ENCODE measurements at places on chromosomes 11 and 22.

- H3K4me1 ChIP-seq: no peaks in the 10 kb centered on the region
- H3K27ac ChIP-seq: no peak overlapping the region
- no peaks in the 10 kb centered on the region for H3K36me3 ChIP-seq
- H3K4me3 ChIP-seq: no peak overlapping the region
- no peak for DNase-seq
Measured at GRCh38 chr11:16945671-16946469, 68.3 kb downstream of the PLEKHA7 start.

DNA sequence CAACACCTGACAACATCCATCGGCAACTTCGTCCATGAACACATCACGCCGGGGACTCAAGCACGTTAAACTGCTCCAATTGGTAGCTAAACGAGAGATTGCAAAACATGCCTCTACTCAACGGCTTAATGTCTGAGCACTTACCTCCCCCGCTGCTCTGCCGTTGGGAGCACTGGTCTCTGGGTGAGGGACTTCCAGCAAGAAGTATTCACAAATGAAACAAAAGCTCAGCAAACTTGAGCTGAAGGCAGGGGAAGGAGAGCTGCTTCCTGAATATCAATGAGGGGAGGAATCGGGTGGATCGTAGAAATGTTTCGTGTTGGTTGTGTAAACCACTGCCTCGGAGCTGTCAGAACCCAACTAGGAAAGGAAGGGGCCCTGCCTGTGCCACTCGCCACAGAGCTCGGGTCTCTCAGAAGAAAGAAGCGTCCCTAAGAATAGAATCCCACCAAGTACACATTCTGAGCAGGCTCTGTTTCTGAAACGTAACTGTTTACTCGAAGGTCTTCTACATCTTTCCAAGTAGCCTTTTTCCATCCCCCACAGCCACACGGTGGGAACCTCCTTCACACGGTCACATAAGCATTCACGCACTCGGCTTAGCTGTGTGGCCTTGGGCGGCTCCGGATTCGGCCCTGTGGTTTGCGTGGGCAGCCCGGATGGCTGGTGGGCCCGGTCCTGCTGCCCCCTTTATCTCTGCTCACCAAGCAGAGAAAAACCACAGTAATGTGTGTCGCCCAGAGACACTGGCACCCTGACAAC is at the start of gene MLC1:
TSS of gene MLC1 (minus strand) at position 216 of the 762 bp plus-strand sequence. CDS start 524 bp downstream, outside the sequence.
- H3K4me3 ChIP-seq: no peak within 1 kb of the TSS
- no peak for DNase-seq
- no peaks in the 10 kb centered on the region for H3K36me3 ChIP-seq
- no peaks in the 10 kb centered on the region for H3K27me3 ChIP-seq
- H3K27ac ChIP-seq: no peak within 1 kb of the TSS
- H3K4me1 ChIP-seq: peaks cover 4% of the 10 kb centered on the region

- no peak for DNase-seq
- no peak overlapping the region for H3K27ac ChIP-seq
- H3K4me3 ChIP-seq: no peak overlapping the region
- no peaks in the 10 kb centered on the region for H3K4me1 ChIP-seq
Measured at GRCh38 chr11:31652528-31652927, 143.0 kb downstream of the ELP4 start.

GRCh38 chr11:66050581-66051231 is 1.5 kb upstream of the SF3B2 start:
- peaks cover 15% of the 10 kb centered on the region for H3K36me3 ChIP-seq
- no peak for DNase-seq
- peaks cover 6% of the 10 kb centered on the region for H3K4me1 ChIP-seq
- H3K27me3 ChIP-seq: no peaks in the 10 kb centered on the region
- no peak overlapping the region for H3K4me3 ChIP-seq
- H3K27ac ChIP-seq: no peak overlapping the region

GRCh38 chr11:12139144-12139881 is 28.9 kb downstream of the MICAL2 start:
- peaks cover 44% of the 10 kb centered on the region for H3K4me1 ChIP-seq
- no peak for DNase-seq
- peak overlapping the region; percentile 0 for H3K4me3 ChIP-seq
- H3K27ac ChIP-seq: peak overlapping the region; percentile 89
- peaks cover 9% of the 10 kb centered on the region for H3K36me3 ChIP-seq

DNA sequence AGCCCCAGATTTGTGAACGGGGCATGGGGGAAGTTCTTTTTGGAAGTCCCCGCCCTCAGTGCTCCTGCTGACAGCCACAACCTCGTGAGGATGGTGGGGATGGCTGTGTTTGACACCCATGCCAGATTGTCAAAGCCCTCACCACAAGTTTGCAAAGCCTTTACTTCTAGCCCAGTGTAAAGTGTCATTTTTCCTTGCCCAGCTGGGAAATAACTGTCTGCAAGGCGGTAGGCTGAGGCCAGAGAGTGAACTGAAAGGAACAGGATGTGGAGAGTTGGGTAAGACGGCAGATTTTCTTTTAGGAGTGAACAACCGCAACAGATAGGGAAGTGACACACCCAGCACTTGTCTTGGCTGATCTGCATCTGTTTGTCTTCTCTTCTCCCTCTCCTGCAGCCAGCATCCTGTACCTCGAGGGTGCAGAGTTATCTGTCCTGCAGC is 13.6 kb downstream of the IL17RA start:
- H3K4me3 ChIP-seq: no peak overlapping the region
- no peaks in the 10 kb centered on the region for H3K4me1 ChIP-seq

GRCh38 chr22:40030758-40031095 is 36.0 kb downstream of the FAM83F start:
- no peak overlapping the region for H3K4me3 ChIP-seq
- no peak for DNase-seq
- no peaks in the 10 kb centered on the region for H3K27me3 ChIP-seq
- H3K4me1 ChIP-seq: no peaks in the 10 kb centered on the region
- H3K27ac ChIP-seq: no peak overlapping the region
- H3K36me3 ChIP-seq: no peaks in the 10 kb centered on the region

- no peak overlapping the region for H3K27ac ChIP-seq
- H3K4me1 ChIP-seq: no peaks in the 10 kb centered on the region
Measured at GRCh38 chr11:79274636-79275331, 166.0 kb downstream of the TENM4 start.

DNA sequence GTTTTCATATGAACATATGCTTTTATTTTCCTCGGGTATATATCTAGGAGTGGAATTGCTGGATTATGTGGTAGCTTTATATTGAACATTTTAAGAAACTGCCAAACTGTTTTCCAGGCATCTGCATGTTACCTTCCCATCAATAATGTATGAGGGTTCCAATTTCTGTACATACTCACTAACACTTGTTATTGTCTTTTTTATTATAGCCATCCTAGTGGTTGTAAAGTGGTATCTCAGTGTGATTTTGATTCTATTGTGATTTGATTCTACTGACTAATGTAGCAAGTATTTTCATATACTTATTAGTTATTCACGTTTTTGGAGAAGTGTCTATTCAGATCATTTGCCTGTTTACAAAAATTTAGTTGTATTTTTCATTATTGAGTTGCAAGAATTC is 2.0 kb downstream of the ANO5 start:
- no peaks in the 10 kb centered on the region for H3K27me3 ChIP-seq
- no peaks in the 10 kb centered on the region for H3K4me1 ChIP-seq
- H3K36me3 ChIP-seq: no peaks in the 10 kb centered on the region
- no peak overlapping the region for H3K27ac ChIP-seq

DNA sequence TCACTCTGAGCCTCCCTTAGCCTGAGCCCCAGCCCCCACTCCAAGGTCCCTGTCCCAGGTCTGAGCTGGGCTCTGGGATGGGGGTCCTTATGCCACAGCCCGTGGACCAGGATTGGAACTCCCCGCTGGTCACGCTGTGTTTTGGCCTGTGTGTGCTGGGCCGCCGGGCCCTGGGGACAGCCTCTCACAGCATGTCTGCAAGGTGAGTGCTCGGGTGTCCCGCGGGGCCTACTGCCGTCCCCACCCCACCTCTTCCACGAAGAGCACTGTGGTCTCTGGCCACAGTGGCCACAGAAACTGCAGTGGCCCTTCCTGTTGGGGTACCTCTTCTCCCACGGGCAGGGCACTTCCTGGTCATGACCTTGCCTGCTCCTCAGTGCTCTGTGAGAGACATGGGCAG is 3.5 kb upstream of the SIPA1 start:
- no peak for DNase-seq
- H3K4me3 ChIP-seq: no peak overlapping the region
- no peaks in the 10 kb centered on the region for H3K27me3 ChIP-seq
- peaks cover 7% of the 10 kb centered on the region for H3K4me1 ChIP-seq
- H3K36me3 ChIP-seq: peaks cover 68% of the 10 kb centered on the region
- H3K27ac ChIP-seq: no peak overlapping the region

DNA sequence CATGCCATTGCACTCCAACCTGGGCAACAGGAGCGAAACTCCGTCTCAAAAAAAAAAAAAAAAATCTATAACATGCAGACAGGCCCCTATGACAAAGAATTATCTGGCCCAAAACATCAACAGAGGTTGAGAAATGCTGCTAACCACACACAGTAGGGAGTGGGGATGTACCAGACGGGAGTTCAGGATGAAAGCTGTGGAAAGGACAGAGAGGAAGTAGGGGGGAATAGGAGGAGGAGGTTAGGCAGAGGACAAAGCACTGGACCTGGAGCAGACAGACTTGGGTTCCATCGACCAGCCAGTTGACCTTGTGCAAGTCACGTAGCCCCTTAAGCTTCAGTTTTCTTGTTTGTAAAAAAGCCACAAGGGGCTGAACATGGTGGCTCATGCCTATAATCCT is 12.5 kb downstream of the LRP4 start:
- H3K27ac ChIP-seq: no peak overlapping the region
- H3K4me3 ChIP-seq: no peak overlapping the region
- no peaks in the 10 kb centered on the region for H3K27me3 ChIP-seq
- H3K4me1 ChIP-seq: no peaks in the 10 kb centered on the region

- peaks cover 21% of the 10 kb centered on the region for H3K36me3 ChIP-seq
- H3K27me3 ChIP-seq: no peaks in the 10 kb centered on the region
- H3K4me1 ChIP-seq: no peaks in the 10 kb centered on the region
- H3K27ac ChIP-seq: no peak overlapping the region
Measured at GRCh38 chr11:118410055-118410745, 8.8 kb downstream of the ATP5MG start.

DNA sequence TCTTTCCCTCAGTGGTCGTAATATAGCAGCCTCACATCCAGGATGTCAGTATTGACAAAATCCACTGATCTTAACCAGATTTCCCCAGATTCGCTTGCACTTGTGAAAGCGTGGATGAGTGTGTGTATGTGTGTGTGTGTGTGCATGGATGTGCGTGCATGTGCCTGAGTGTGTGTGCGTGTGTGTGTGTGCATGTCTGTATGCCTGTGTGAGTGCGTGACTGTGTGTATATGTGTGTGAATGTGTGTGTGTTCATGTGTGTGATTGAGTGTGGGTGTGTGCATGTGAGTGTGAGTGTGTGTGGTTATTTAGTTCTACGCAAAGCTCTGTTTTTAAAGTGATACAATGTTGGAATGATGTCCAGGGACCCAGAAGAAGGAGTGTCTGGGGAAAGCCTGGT is 723.2 kb downstream of the BRD1 start:
- H3K27ac ChIP-seq: no peak overlapping the region
- H3K4me1 ChIP-seq: peaks cover 17% of the 10 kb centered on the region
- H3K27me3 ChIP-seq: no peaks in the 10 kb centered on the region
- no peaks in the 10 kb centered on the region for H3K36me3 ChIP-seq

DNA sequence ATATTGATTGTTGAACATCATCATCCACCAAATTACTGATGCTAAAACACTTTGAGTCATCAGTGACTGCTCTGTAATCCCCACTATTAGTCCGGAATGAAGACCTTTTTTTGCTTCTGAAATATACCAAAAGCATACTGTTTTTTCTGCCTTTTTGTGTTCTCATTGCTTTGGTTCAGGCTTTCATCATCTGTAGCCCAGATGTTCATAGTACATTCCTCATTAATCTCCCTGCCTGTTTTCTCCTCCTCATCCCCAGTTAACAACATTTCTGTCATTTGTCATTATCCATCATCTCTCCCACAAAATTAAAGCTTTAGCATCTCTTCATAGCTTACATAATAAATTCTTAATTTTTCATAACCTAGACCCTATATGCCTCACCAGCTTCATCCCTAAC is 9.2 kb downstream of the CEP57 start:
- no peaks in the 10 kb centered on the region for H3K27me3 ChIP-seq
- H3K27ac ChIP-seq: no peak overlapping the region
- no peak overlapping the region for H3K4me3 ChIP-seq
- peaks cover 9% of the 10 kb centered on the region for H3K36me3 ChIP-seq
- no peaks in the 10 kb centered on the region for H3K4me1 ChIP-seq
- no peak for DNase-seq

DNA sequence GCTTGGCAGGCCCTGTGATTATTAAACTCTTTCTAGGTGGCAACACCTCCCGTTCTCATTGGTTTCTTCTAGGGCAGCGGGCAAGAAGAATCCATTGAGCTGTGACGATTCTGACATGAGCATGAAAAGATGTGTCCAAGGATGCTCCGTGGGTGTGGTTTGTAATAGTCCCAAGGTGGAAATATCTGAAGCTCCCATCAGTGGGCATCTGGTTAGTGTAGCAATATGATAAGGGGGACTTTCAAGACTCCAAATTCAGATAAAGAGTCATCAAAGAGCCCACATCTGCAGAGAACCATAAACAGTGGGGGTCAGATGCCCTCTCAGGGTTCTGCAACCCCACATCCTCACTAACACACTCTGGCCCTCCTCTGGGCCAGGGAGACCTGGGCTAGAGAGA is 42.6 kb downstream of the TST start:
- no peak overlapping the region for H3K4me3 ChIP-seq
- H3K4me1 ChIP-seq: no peaks in the 10 kb centered on the region
- H3K27me3 ChIP-seq: no peaks in the 10 kb centered on the region
- H3K27ac ChIP-seq: no peak overlapping the region
- no peaks in the 10 kb centered on the region for H3K36me3 ChIP-seq
- no peak for DNase-seq

- H3K36me3 ChIP-seq: peaks cover 8% of the 10 kb centered on the region
- no peak overlapping the region for H3K4me3 ChIP-seq
- H3K27me3 ChIP-seq: no peaks in the 10 kb centered on the region
- no peak overlapping the region for H3K27ac ChIP-seq
Measured at GRCh38 chr11:875769-876301, 33.2 kb downstream of the TSPAN4 start.

DNA sequence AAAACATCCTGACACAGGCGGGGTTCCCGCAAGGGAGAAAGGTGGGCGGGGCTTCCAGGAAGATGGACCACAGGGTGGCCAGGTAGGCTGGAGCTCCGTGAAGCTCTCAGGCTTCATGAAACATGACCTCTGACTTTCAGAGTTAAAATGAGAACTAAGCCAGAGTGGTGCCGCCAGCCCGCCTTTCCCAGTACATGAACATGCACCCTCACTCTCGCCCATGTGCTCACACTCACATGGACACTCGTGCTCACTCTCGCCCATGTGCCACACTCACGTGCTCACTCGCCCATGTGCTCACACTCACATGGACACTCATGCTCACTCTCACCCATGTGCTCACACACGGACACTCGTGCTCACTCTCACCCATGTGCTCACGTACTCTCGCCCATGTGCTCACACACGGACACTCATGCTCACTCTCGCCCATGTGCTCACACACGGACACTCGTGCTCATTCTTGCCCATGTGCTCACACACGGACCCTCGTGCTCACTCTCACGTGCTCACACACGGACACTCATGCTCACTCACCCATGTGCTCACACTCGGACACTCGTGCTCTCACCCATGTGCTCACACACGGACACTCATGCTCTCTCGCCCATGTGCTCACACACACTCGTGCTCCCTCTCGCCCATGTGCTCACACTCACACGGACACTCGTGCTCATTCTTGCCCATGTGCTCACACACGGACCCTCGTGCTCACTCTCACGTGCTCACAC is 10.0 kb downstream of the RNH1 start:
- no peak overlapping the region for H3K4me3 ChIP-seq
- no peaks in the 10 kb centered on the region for H3K4me1 ChIP-seq
- H3K36me3 ChIP-seq: peaks cover 81% of the 10 kb centered on the region
- H3K27me3 ChIP-seq: no peaks in the 10 kb centered on the region
- DNase-seq: no peak

GRCh38 chr22:30094804-30095203 is 14.5 kb downstream of the HORMAD2 start:
- no peak overlapping the region for H3K4me3 ChIP-seq
- H3K36me3 ChIP-seq: no peaks in the 10 kb centered on the region
- DNase-seq: no peak
- H3K27me3 ChIP-seq: no peaks in the 10 kb centered on the region

All from ascending aorta (tissue), 2 donors.